Activated CD4-positive, alpha-beta T cell treated with anti-CD3 and anti-CD28 coated beads, Interleukin-2, Interleukin-6, amounts not matched to agents 100 ng/mL and 50 ng/mL, durations not matched to agents 16 hours and 8 hours (primary cell): ENCODE measurements at places on chromosomes 13 and 19.

DNA sequence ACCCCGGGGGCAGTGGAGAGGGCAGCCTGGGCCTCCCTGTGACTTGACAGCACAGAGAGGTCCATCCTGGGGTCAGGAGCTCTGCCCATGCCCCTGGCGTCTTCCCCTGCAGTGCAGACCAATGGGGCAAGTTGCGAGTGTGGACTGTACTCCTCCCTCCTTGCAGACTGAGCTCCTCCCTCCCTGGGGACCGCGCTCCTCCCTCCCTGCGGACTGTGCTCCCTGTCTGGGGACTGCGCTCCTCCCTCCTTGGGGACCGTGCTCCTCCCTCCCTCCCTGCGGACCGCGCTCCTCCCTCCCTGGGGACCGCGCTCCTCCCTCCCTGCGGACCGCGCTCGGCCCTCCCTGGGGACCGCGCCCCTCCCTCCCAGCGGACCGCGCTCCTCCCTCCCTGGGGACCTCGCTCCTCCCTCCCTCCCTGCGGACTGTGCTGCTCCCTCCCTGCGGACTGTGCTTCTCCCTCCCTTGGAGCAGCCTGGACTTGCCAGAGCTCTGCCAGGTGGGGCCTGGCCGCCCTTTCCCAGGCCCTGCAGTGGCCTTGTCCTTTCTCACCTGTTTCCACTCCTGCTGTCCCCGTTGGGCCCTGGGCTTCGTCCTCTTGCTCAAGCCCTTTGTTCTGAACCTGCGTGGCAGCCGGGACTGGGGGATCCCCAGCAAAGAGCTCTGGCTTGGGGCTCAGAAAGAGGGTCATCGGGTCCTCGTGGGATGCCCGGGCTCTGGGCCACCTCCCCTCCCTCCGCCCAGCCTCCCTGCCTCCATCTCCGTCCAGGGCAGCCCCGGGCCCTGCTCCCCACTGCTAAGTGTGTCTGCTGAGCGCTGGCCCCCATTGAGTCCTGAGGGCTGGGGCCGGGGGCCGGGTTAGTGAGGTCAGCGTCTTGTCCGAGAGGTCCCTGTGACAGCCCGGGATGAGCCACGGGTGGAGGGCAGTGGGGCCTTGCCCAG is 6.8 kb downstream of the GAMT start:
- no peak for DNase-seq

DNA sequence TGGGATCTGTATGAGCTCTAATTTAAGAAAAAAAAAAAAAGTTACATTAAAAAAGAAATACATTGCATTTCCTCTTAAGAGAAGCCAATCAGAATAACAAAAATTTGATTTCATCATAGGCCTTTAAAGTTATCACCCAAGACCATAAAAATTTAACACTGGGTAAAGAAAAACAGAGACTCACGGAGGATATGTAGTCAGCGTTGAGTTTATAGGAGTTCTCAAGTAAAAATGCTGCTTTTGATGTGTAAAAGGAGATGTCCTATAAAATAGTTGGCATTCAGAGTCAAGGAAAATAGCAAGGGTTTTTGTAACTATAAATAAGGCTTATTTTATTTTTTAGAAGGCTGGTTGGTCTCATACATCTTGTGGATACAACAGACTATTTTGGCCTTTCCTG is 191.1 kb downstream of the EFNB2 start:
- DNase-seq = no peak

DNA sequence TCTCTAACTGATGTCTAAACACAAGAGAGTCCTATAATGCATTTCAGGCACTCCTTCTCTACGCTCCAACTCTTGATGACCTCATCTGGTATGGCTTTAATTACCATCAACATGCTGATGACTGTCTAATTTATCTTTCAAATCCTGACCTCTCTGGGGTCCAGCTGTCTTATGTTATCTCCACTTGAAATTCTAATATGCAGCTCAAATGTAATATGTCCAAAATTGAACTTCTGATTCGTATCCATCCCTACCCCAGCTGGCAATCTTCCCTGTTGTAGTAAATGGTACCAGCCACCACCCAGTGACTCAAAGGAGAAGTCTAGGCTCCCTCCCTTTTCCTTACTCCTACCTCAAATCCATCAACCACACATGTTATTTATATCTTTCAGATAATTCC is 288.0 kb upstream of the SLC10A2 start:
- no peak for DNase-seq

DNA sequence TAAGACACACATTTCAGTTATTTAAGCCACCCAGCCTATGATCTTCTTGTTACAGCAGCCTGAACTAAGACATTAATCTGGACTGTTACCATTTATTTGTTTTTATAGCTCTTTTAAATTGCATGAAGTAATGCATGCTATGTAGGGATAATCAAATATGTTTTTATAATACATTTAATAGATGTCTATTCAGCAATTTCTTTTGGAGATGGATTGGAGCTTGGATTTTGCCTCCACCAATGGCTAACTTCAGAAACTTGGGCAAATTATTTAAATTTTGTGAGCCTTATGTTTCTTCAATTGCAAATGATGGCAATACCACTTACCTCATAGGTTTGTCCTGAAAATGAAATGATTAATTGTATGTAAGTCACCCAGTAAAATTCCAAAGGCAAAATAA is 288.7 kb downstream of the GPC6 start:
- DNase-seq = no peak

GRCh38 chr19:29677001-29677817 is 11.9 kb downstream of the PLEKHF1 start:
- no peak for DNase-seq

GRCh38 chr19:55539090-55539984 is 2.4 kb upstream of the SBK2 start:
- DNase-seq = no peak

- DNase-seq = no peak
Measured at GRCh38 chr19:2154587-2155075, 3.3 kb upstream of the AP3D1 start.

DNA sequence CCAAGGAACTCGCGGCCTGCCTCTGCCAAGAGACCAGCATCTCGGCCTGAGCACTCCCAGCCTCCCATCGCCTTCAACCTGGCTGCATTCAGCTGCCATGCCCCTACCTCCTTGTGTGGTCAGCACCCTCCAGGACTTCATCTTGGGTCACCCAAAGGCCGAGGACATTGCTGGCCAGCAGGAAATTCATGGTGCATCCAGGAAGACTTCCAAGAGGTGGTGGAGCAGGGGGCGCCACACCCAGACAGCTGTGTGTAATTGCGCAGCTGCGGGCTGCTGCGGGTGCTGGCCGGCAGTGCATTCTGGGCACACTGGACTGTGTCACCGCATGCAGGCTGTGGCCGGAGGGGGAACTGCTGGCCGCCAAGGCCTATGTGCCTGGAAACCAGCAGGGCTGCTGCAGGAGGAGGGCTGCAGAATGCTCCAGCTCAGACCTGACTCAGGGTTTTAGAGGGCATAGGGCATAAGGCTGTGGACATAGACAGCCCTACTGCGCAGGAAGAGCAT is 164.3 kb upstream of the TUBA3C start:
- no peak for DNase-seq
